AG09319 (cell line): ENCODE measurements at places on chromosomes 12 and 14.

DNA sequence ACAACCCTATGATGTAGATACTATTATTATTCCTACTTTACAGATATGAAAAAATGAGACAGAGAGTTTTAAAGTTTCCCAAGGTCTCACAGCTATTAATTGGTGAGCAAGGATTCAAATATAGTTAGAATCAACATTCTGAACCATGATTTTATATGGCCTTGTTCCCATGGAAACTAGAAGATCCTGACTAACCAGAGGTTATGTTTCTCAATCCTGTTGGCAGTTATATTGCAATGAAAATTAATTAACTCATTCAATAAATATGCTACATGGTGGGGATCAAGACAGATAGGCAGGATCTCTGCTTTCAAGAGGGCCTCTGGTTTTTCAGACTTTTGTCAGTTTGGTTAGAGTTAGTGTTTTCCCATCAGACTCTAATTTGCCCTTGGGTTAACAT lies 9.3 kb upstream of the FUT8 start:
- no peak for DNase-seq

GRCh38 chr14:69259527-69260189 lies at the start of gene GALNT16:
Gene GALNT16, plus strand, starts transcription at chr14:69260158. Its CDS starts 133 bp downstream, at chr14:69260291.
- DNase-seq = no peak

GRCh38 chr14:76024211-76024907 lies 38.8 kb downstream of the IFT43 start:
- DNase-seq = no peak

GRCh38 chr12:52835271-52836041 lies 1.3 kb upstream of the KRT79 start:
- DNase-seq = no peak

- DNase-seq = no peak
Observed at GRCh38 chr14:91418387-91419043, 895 bp upstream of the CCDC88C start.

DNA sequence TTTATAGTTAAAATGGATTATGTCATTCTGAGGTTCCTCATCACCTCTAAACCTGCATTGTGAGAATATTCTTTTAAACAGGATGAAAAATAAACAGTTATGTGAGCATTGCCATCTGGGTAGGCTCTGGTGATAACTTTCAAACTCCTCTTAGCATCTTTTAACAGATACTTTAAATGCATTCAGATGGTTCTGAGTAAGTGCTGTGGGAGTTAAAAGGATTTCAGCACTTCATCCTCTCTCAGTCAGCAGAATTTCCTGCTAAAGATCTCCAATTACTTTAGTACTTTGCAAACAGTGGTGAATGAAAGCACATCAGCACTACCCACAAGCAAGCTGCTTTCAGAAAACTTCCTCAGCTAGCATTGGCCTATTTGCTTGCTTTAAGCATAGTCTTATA lies 59.3 kb upstream of the TMTC1 start:
- no peak for DNase-seq

DNA sequence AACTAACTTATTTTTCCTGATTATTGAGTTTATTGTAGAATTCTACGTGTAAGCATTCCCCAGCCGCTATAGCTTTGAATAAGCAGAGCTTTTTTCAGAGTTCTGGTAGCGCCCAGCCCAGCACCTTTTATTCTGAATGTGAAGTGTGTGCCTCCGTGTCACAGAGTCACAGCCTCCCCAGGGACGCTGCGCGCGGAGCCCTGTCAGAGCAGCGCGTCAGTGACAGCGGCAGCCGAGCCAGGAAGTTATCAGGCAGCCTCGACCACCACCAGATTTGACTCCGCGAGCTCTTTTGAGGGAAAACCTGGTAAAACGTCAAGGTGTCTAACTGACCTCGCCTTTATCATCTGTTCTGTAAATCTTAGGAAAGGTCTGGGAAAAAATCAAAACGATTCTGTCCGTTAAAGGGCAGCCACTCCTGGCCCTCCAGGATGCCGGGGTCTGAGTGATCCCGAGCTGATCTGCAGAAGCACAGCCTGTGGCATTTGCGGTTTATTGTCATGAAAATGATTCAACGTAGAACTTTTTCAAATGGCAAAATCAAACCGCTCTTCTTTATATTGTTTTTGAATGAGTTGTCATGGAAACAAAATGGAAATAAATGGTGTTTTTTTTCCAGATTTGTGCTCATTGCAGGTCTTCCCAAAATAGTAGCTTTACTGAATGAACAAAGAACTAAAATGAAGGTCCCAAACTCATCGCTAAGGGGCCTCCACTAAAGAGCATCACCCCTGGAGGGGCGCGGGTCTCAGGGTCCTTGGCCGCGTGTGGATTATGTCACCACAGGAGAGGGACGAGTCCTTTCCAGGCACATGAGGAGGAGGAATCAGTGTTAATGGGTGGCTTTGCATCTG lies 43.1 kb upstream of the MMP17 start:
- no peak for DNase-seq

DNA sequence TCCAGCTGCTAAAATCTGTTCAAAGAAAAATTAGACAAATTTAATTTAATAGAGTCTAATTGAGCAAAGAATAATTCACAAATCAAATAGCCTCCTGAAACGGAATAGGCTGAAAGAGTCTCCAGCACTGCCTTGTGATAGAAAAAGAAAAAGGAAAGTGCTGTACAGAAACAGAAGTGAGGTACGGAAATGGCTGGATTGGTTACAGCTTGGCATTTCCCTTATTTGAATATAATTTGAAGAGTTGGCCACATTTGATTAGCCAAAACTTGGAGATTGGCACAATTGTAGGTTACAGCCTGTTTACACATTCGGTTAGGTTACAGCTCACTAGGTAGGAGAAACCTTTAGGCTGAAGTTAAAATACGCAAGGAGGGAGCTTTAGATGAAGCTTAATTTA lies 24.8 kb upstream of the PCED1B start:
- DNase-seq = no peak

- no peak for DNase-seq
Observed at GRCh38 chr12:40056373-40056772, 49.5 kb downstream of the SLC2A13 start.

GRCh38 chr14:101174980-101175606 lies 271.6 kb upstream of the RTL1 start:
- no peak for DNase-seq

- DNase-seq = no peak
Observed at GRCh38 chr14:97056086-97056485, 258.9 kb downstream of the VRK1 start.

DNA sequence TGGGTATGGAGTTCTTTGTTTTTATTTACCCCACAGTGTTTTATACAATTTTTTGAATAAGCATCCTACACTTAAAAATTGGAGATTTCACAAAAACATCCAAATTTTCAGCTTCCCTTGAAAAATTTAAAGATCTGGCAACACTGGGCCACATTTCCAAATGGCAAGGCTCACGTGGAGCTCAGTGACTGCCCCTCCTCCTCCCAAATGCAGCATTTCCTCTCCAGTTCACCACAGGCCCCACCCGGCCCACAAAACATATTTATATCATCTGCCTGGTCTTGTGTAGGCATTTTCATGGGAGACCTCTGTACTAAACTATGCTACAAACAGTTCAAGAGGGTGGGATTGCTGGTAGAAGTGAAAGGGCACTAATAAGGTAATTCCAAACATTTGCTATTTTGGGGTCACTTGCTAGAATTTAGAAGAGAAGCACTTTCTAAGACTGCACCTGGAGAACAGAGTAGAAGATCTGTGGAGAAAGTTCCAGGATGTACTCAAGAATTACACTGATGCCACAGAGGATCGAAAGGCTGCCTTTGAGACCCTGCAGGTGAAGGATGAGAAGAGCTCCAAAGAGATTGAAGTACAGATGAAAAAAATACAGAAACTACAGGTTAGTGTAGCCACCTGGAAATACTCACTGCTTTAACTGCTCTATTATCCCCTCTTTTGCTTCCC lies 7.3 kb downstream of the FKBP11 start:
- DNase-seq = no peak

DNA sequence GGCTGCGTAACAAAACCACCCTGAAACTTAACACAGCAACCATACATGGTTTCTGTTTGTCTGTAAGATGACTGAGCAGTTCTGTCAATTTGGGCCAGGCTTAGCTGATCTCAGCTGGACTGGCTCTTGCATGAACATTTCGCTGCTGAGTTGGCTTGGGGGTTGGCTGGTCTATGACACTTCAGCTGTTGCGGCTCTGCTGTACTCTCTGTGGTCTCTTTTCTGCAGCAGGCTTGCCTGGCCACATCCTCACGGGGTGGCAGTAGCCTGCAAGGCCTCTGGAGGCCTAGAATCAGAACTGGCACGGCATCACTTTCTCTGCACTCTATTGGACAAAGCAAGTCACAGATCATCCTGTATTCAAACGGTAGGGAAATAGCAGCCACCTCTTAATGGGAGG lies 216.2 kb downstream of the BCL11B start:
- DNase-seq = no peak

DNA sequence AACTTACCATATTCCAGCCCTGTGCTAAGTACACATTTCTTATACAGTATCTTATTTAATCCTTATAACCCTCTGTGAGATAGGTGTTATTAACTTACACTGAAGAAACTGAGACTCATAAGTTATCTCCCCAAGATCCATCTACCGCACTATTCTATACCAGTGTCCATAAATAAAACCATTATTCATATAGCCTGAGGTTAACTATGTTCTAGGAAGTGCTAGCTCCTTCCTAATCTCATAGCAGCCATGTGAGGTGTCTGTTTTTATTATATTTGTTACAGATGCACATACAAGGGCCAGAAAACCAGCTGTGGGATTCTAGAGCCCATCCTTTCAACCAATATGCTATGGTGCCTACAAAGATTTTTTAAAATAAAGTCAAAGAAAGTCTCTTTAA lies 100.3 kb upstream of the RAP1B start:
- no peak for DNase-seq

GRCh38 chr12:113748707-113749432 lies 217.3 kb downstream of the RBM19 start:
- no peak for DNase-seq

GRCh38 chr12:53786411-53786810 lies 34.6 kb upstream of the CISTR start:
- DNase-seq = no peak

- no peak for DNase-seq
Observed at GRCh38 chr14:100827101-100828021, 1.4 kb downstream of the MEG3 start.

GRCh38 chr12:40992674-40993073 lies 195.4 kb upstream of the PDZRN4 start:
- DNase-seq = no peak

DNA sequence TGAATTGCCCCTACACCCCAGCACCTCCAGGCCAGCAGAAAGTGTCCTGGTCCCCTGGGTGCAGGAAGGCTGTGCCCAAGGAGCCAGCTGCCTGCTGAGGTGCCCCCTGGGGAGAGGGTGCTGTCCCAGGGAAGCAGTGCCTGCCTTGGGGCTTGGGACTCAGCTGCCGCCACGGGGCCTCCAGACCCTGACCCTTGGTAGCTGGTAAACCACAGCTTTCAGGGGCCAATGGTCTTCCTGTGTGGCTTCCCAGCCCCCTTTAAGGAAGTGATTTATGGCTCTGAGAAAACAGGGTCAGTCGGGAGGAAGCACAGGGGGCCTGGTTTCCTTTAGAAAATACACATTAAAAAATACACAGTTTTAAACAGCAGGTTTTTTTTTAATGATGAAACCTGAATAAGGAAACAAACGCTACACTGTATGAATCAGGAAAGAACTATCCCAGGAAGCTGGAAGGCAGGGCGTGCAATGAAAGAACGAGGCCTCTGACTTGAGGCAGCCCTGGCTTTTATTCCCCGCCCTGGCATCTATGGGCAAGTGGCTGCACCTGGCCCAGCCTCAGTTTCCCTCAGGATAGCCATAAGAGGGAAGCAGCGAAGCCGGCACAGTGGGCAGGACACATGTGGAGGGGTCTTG lies 40.6 kb upstream of the EML1 start:
- no peak for DNase-seq

- no peak for DNase-seq
Observed at GRCh38 chr14:69850086-69850735, 29.0 kb upstream of the SMOC1 start.

DNA sequence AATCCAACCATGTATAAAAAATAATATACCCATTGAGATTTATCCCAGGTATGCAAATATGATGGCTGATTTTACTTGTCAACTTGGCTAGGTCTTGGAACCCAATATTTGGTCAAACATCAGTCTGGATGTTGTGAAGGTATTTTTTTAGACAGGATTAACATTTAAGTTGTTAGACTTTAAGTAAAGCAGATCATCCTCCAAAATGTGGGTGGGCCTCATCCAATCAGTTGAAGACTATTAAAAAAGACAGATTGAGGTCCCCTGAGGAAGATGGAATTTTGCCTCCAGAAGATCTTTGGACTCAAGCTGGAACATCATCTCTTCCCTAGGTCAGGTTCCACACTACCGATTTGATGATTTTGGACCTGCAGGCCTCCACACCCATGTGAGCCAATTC lies 271.2 kb downstream of the TMEM121 start:
- DNase-seq = no peak

- DNase-seq = no peak
Observed at GRCh38 chr14:74144789-74145188, 60.0 kb downstream of the LIN52 start.

DNA sequence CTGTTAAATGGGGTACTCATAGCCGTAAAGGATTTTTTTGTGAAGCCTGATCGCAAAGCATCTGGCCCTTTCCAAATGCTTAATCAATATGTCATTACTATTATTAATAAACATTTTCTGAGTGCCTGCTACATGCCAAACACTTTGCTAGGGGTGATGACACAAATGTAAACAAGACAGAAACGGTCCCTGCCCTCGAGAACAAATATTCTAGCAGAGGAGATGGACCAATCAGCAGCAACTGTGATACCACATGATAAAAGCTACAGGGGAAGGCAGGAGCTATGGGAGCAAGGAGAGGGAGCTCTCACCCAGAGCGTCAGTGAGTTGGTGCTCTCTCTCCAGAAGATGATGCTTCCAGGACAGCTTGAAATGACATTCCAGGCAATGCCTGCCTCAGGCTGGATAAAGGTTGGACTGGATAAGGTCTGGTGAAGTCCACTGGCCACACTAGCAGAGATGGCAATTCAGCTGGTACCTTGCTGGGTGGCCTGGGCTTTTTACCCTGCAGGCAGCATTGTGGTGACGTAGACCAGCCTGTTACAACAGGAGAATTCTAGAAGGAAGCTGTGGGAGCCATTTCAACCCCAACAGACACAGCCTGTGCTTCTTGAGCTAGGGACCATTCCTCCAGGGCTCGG lies 41.1 kb downstream of the ERH start:
- DNase-seq = no peak

GRCh38 chr12:120356567-120357030 lies 12.4 kb downstream of the MSI1 start:
- DNase-seq = peak; percentile 55

DNA sequence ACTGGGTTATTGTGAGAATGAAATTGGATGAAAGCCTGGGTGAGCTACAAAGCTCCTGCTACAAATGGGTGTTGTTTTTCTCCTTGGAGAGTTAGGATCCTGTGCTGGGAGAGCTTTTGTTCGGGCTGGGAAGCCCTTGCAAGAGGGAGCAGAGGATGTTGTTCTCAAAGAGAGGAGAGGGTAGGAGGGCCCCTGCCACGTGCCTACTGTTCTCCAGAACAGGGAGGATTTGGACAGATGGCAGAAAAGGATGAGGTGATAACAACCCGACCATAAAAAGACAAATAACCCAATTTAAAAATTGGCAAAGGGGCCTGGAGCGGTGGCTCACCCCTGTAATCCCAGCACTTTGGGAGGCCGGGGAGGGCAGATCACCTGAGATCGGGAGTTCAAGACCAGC lies 68.8 kb downstream of the GALNT16 start:
- DNase-seq = no peak
